ENCODE measurements at places on chromosomes 3 and 15.

GRCh38 chr3:188574885-188575284 lies 420.9 kb downstream of the LPP start:
- DNase-seq = no peak

DNA sequence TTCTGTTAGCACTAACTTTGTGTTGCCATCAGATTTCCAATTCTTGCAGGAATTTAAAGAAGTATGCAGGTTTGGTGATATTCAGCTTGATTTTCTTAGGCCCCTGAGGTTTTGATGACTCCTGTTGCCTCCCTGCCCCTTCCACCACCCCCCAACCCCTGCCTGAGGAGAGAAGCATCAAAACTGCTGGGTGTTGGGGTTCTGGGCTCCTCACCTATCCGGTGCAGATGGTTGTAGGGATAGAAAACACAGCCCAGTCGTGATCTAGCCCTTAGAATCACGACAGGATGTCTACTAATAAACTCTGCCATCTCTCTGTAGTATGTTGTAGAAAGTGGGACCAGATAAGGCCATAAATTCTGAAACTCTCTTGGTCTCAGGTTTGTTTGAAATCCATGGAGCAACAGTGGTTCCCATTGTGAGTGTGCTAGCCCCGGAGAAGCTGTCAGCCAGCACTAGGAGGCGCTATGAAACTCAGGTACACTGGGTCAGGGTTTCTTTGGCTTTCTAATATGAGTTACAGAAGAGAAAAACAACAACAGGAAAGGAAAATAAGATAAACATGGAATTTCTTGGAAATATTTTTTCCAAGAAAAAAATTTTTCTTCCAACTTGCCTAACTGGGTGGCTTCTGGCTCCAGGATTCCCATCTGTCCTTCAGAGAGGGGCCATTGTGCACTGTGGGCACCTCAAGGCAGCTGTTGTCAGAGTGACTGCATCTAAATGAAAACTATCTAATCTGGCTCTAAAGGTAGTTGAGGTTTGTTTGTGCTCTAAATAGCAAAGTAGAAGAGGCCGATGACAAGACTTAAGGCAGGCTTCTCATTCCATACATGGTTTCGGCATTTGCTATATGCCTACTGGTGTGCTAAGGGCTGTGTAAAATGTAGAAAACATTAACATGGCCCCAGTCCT lies 8.7 kb downstream of the SRP14 start:
- DNase-seq = no peak

GRCh38 chr3:122926322-122926721 lies 101.2 kb downstream of the SEMA5B start:
- no peak for DNase-seq

GRCh38 chr3:169965562-169966427 lies 812 bp upstream of the SEC62 start:
- no peak for DNase-seq

- DNase-seq = no peak
These were observed 108.7 kb downstream of the CD47 start for GRCh38 chr3:107982165-107982564.

GRCh38 chr3:55882006-55882405 lies 394.9 kb upstream of the WNT5A start:
- DNase-seq = no peak

- DNase-seq = peak; percentile 43
These were observed 106.6 kb downstream of the LRIG1 start for GRCh38 chr3:66394019-66394752.

GRCh38 chr15:90563463-90563862 lies 33.7 kb downstream of the CRTC3 start:
- no peak for DNase-seq

DNA sequence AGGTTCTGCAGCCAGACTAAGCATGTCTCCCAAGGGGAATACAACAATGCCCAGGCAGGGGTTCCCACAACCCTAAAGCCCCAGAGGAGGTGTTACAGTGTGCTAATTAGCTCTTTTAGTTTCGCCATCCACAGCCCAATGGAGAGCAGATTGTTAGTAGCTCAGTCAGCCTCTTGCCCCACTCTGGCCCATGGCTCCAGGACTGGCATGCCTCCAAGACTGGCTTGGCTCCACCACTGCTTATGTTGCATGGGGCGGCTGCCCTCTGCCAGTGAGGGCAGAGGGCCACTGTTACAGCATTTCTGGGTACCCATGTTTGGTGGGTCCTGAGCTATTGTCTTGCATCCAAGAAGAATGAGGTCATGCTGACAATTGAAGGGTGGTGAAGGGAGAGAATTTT lies 231.1 kb upstream of the MDFIC2 start:
- DNase-seq = no peak

DNA sequence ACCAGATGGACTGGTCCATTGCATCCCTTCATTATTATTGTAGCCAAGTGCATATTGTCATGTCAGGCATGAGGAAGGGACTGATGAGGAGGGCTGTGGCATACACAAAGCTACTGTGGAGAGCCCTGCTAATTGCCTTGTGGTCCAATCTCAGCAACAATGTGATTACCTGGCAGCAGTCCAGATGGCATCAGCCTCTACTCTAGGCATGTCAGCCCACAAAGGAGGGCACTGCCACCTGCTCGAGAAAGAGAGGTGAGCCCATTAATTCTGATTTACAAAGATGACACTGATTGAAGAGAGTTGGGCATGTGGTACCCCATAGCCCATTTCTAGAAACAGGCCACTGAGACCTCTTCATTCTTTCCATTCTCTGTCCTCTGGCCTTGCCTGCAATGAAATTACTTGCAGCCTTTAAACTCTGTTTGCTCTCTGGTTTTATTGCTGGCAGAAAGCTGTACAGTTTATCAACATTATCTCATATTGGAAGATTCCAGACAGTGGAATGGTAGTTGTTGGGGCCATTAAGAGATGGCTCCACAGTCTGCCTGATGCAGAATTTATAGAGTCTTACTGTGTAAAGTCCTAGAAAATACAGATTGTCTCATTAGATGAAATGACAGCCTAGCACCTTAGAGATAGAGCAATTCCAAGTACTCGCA lies 307.7 kb downstream of the ARPP21 start:
- no peak for DNase-seq

DNA sequence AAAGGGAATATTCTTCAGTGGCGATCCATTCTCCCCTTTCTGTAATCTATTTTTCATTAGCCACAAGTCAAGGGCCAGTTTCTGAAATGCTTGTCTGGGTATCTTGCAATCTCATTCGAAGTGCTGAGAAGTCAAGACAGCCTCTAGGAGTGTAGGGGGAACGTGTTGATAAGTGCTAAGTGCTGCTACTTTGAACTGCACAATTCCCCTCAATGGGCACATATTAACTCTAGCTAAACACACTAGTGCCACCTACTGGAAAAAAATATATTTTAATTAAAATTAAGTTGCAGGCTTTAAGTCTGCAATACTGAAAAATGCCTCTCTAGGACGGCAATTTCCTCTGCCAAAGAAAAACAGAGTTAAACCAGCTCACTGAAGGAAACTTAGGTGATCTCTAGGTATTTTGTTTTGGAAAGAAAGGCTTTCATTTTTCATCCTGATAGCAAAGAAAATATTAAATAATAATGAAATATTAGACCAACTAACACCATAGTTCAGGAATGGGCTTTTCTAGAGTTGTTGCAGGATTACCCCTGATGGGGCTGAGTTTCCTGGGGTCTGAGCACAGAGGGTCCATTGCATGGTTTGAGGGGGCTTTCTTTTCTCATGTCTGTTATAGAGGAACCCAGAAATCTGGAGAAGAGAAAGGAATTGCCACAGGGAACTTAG lies 181.9 kb upstream of the KBTBD8 start:
- no peak for DNase-seq

- DNase-seq = no peak
These were observed 407.2 kb downstream of the FOXP1 start for GRCh38 chr3:71176366-71176765.

DNA sequence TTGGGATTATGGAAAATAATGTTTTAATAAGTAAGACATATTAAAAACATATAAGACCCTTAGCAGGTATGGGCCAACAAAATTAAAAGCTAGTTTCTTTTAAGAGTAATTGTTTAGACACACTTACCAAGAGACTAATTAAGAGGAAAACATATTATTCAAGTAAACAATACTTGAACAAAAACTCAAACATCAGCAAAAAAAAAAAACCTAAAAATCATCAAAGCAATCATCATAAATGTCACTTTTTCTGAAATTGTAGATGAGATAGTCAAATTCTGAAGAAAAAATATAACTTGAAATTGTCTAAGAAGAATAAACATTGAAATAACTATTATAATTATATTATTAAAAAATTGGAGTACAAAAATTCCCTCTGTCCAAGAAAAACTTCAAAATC lies 1318.2 kb downstream of the ZPLD1 start:
- no peak for DNase-seq

DNA sequence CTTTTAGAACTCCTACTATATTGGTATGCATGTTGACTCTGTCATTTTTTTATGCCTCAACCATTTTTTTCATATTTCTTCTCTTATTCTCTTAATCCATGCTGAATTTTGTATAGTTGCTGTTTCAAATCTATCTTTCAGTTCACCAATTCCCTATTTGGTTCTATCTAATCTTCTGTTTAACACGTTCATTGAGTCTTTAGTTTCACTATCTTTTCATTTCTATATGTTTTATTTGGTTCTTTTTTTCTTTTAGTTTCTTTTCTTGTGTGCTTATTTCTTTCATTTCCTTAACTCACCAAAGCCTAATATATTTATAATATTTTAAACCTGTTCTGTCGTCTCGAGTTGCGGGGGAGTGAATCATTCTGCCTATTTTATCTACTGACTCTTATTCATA lies 8.0 kb downstream of the AQP9 start:
- no peak for DNase-seq

DNA sequence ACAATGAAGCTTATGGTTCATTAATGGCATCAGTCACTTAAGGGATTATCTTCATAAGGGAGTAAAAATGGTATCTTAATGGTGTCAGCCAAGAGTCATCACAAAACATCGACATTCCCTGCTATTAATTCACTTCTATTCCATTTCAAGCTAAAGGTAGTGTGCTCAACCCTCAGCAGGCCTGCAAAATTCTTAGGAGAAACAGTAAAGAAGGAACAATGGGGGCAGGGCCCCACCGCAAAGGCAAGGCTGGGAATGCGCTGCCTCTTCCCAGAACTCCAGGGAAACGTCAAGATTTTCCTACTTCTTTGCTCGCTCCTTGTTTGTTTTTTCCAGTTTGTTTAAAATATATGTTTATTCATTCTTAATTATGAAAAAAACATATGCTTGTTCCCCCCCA lies 187.3 kb upstream of the TSC22D2 start:
- DNase-seq = no peak

GRCh38 chr3:18264361-18264760 lies 160.8 kb downstream of the SATB1 start:
- DNase-seq = no peak

GRCh38 chr3:37511463-37511920 lies 337.1 kb upstream of the LRRFIP2 start:
- no peak for DNase-seq

- no peak for DNase-seq
These were observed 194.8 kb upstream of the PFN2 start for GRCh38 chr3:150165396-150166094.

DNA sequence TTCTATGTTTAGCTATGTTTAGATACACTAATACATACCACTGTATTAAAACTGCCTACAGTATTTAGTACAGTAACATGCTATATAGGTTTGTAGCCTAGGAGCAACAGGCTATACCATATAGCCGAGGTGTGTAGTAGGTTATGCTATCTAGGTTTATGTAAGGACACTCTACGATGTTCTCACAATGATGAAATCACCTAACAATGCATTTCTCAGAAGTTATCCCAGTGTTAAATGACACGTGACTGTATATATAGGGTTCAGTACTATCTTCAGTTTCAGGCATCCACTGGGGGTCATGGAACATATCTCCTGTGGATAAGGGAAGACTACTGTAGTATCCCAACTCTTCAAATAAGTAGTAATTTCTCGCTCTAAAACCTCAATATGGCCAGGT lies 97.4 kb downstream of the TMCC1 start:
- no peak for DNase-seq

DNA sequence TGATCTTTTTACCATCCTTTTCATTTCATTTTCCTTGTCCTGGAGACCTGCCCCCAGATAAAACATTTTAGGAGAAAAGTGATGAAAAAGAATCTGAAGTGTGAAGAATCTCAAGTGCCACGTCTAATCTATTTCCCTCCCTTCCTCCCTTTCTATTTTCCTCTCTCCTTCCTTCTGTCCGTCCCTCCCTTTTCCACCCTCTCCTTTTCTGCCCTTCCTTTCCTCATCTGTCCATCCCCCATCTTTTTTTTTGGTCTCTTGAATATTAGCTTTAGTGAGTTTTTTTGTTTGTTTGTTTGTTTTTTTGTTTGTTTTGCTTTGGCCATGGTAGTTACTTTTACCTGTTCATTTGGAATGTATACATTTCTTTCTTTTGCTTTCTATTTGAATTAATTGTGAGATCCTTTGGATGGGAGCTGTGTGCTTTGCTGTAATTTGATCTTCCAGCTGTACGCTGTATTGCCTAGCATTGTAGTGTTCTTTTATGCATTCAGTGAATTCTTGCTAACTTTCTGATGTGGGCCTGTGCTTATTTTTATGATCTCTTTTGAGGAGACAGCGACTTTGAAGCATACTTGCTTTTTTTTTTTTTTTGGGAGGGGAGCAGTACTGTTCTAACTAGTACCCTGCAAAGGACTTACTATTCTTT lies 19.2 kb downstream of the CDIN1 start:
- no peak for DNase-seq

DNA sequence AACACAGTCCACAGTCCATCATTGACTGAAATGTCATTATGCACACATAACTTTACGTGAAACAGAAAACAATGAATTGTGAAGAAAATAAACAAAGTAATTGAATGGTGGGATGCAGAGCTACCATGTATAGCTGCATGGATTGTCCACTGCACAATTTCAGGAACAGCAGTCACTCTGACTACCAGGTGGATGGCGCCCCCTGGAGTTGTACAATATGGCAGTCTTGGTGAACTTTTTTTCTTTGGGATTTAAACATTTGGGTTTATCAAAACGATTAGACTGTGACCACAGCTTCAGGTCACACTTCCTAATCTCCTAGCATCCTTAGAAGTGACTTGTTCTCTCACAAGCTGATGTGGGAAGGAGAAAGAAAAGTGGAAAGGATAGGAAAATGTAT lies 48.9 kb upstream of the TCF12 start:
- DNase-seq = no peak

GRCh38 chr3:126672741-126673140 lies 17.8 kb upstream of the TXNRD3 start:
- no peak for DNase-seq

Measured in CD4-positive, alpha-beta T cell (primary cell).